Fibroblast of skin of right quadriceps (primary cell): ENCODE measurements at places on chromosomes 12 and 14.

GRCh38 chr12:70379846-70380245, 13.8 kb downstream of the KCNMB4 start:
- DNase-seq, result no peak

GRCh38 chr14:65208548-65208947, 106.2 kb upstream of the MAX start:
- DNase-seq, result no peak

DNA sequence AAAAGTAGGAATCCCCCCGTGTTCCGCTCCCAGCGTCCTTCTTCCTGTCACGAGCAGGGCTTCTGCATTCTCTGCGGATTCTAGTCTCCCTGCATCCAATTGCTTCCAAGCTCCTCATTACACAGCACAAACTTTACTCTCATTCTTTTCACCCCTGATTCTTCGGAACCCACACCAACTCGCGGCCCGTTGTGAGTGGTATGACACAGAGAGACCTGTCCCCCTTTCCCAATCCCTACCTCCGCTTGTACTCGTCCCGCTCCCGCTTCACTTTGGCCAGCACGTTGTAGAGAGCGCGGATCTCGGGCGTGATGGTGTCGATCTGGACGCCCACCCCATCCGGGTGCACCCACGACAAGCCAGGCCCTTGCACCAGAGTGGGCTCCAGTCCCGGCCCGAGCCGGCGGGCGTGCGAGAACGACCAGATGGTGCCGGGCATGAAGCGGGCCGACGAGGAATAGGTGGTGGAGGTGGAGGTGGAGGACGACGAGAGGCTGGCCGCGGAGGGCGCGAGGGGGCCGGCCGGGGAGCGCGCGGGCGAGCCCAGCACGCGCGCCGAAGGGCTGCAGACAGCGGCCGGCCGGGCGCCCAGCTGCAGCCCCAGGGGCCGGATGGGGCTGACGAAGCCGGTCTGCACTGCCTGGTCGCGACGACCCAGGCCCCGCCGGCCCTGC, 687 bp downstream of the IFFO1 start:
- DNase-seq, result no peak

DNA sequence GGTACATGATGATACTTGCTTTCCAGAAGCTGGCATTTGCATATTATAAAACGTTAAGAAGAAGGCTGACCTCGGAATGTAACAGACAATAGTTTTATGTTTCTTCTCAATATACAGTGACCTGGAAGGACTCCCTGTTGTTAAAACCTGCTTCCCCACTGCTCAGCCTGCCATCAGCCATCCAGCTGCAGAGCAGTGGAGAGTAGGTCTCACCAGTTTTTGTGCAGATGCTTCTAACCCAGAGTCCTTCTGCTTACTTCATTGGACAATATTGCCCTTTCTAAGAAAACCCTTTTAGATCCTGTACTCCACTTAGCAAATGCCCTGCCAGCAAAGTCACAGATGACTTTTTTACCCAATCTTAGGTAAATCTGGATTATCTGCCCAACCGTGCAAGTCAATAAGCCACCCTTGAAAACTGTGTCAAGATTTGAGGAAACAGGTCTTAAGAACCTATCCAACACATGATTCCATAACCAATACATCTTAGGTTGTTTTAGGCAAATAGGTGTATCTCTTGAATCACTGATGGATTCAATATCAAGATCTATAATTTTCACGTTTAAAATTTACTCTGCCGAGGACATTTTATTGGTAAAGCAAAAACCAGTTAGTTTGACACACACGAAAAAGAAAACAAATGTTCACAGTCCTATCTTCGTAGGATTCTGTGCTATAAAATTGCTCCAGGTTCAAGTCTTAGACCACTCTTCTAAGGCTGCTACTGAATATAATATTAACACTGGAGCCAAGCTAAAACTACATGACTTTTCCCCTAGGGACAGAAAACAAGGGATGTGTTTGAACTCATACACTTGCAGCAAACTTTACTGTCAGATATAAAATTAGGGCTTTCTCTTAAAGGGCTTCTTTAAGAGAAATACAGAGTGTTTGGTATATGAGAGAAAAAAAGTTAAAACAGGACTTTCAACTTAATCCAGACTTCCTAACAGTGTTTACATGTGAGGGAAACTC, 5.7 kb downstream of the PHLDA1 start:
- DNase-seq, result peak; percentile 40
